ENCODE measurements at places on chromosomes 6 and 20.

DNA sequence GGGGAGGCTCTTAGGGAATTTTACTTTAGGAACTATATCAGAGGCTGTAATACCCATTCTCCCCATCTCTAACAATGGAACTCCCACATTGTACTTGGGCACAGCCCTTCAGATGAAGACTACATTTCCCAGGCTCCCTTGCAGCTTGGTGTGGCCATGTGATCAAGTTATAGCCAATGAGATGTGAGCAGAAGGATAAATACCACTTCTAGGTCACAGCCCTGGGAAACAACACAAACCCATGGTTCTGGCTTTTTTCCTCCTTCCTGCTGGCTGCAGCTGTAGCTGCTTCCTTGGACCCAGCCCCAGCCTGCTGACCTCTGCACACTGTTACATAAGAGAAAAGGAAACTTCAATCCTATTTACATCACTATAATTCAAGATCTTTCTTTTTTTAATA is 445.9 kb upstream of the JARID2 start:
- DNase-seq: peak; percentile 66

DNA sequence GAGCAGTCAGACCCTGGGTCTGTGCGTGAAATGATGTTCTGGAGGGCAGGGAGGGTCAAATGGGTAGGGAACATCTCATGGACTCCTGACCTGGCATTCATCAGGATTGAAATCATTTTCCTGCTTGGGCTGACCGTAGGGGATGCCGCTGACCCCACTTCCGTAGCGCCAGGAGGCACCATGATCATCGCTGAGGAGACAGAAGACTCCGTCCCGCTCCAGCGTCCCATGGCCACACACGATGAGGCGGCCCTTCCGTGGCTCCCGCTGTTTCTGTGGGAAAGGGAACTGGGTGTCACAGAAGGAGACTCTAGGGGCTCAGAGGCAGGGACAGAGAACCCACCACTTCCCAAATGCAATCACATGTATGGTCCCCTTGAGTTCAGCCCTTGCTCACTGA is 2.3 kb downstream of the NEU1 start:
- no peak for DNase-seq

DNA sequence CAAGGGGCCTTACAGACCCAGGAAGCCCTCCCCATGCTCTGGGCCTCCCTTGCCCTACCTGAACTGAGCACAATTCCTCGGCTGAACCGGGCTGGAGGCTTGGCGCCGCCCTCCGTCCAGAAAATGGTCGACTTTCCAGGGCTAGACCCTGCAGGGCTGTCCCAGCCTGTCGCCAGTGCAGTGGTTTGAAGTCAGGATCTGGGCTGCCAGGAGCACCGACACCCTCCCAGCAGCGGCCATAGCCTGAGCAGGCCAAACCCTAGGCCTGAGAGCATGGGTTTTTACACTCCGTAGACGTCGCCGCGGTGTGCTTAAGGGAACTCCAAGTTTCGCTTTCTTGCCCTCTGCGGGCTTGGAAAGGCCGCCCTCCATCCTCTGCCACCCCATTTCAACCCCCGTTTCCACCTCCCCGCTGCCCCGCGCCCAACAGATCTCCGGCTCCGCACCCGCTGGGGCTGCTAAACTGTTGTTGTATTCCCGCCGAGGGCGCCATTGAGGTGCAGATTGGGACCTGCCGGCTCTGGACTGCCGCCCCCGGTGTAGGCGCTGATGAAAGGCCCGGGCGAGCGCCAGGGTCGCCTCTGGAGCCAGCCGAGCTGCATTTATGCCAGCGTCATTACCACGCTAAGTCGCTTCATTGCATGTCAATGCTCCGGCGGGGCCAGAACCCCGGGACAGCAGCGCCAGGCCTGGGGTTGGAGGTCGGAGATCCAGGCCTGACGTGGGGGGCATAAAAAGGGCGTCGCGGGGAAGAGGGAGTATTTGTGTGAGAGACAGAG is 2.2 kb upstream of the TFAP2A start:
- DNase-seq: no peak

DNA sequence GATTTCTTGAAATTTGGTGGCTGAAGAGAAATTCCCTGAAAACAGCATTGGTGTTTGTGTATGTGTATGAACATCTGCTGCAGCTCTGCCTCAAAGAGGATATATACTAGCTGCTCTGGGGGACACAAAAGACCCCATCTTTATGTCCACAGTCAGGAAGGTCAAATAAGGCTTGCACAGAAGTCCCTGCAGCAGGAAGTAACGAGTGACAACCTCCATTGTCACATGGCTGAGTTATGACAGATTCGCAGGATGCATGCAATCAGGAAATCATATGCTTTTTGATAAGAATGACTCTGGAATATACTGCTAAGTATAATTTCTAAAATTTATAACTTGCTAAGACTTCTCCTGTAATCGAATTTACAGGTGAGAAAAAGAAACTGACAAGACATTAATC is 225.9 kb upstream of the CST7 start:
- DNase-seq: peak; percentile 26

DNA sequence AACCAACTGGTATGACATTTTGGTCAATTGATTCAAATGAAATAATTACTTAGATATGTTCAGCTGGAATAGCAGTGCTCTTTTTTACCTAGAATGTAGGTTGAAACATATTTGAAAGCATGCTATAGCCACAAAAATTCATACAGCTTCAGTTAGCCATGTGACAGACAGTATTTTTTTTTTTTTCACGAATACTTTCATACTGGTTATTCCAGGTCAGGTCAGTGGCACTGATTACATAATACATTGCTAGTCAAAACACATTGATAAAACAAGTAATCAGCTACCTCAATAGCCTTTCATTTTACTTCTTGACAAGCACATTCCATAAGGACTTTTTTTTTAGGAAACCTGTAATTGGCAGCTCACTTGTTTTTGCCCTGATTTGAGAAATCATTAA is 222.6 kb downstream of the EYA4 start:
- DNase-seq: no peak

GRCh38 chr6:3331971-3332370 is 73.2 kb downstream of the PSMG4 start:
- DNase-seq: no peak

DNA sequence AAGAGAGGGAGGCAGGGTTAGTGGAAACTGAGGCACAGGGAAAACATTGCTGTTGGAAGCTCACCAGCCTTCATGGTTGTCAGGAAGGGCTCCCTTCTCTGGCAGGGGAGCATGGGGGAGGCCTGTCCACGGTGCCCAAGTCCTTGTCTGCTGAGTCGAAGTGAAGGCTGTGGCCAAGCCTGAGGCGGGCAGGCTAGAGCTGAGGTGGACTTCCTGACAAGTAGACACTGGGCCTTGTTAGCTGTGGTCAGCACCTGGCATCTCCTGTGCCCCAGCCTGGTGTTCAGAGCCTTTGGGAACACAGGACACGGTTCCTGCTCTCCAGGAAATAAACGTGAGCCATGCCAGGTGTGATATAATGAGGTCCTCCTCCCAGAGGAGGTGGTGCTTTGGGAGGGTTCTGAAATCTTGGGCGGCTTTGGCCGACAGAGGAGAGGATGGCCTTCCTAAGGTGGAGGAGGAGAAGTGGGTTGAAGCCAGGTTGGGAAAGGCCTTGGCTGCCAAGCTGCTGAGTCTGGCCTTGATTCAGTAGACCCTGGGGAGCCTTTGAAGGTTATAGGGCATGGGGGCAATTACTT is 138.4 kb upstream of the RNF24 start:
- no peak for DNase-seq

- no peak for DNase-seq
These were observed 37.0 kb downstream of the RNF217 start for GRCh38 chr6:124999105-124999764.

GRCh38 chr6:56913285-56914074 is 41.4 kb upstream of the BEND6 start:
- no peak for DNase-seq

DNA sequence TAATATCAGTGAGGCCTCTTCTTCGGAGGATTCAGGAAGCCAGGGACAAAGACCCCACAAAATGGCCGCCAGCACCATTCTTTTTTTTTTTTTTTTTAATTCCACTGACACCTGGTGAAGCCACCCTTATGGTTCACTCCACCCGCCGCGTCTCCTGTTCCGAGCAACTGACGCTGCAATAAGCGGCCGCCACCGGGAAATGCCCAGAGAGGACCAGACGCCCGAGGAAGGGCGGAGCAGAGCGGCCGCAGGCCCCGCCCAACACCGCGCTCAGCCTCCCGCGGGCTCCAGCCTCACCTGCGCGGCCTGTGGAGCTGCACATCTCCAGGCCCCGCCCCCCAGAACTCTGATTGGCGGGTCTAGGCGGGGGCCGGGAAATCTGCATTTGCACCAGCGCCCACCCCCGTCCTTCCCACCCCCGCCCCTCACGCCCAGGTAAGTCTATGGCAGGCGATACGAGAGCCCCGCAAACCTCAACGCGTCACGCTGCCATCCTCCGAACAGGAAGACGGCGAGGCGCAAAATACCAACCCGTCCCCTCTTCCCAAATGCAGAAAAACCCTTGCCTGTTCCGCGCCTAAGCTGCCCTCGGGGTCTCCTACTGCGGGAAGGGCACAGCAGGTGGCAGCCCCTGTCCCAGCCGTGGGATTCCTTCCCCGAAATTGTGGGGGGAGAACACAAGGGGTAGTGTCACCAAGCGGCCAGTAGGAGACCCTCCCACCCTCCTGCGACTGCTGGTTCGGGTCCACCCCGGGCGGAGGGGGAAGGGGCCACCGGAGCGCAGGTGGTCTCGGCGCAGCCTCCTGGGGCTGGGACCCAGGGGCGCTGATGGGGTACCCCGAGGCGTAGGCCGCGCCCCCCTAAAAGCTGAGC is 960 bp downstream of the ATP9A start:
- DNase-seq: peak; percentile 76

DNA sequence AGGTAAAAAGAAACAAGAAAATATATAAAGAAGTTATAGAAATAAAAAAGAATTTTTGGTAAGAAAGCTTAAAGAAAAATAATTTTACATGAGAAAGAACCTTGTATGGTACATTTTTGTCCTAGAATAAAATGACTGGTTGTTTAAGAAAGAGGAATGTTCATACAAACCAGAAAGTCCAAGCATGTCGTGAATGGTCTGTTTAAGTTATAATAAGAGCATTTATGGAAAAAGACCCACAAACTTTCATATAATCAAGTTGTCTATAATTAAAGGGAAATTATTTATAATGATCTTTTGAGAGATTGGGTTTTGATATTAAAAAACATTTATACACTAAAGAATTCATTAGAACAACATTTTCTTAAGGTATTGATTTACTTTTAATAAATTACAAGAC is 27.8 kb upstream of the FAM110A start:
- no peak for DNase-seq

DNA sequence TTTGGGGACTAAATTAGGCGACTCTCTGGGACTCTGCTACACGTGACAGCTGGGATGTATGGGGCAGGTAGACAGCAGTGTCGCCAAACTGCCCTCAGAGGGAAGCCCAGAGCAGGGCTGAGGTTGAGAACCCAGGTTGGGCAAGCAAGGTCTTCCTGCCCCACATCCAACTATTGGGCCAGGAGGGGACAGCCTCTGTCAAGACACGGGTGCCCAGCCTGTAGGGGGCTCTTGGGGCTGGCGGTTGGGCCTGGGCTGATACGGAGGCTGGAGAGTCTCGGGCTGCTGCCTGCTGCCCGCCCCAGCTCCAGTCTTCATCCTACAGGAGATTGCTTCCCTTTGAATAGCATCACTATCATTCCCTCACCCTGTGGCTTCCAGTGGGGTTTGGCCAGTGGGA is 33.3 kb downstream of the CPNE5 start:
- no peak for DNase-seq

DNA sequence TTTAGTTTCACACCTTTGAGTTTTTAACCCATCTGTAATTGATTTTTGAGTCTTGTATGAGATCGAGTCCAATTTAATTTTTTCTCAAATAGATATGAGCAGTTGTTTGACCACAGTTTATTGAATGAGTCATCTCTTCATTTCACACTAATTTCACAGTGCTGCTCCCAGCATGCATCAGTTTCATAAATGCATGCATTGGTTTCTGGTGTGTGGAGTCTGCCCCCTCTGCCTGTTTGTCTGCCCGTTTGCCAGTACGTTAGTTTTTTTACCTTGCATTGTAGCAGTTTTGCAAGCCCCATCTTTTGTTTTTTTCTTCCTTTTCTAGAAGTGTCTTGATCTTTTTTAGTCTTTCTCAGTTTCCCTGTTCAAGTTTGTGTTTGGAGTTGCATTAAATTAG is 11.9 kb downstream of the SLX4IP start:
- DNase-seq: peak; percentile 80

GRCh38 chr6:32076321-32076809 is 32.8 kb downstream of the TNXB start:
- no peak for DNase-seq

GRCh38 chr6:46948699-46949098 is 27.0 kb upstream of the ADGRF5 start:
- no peak for DNase-seq

DNA sequence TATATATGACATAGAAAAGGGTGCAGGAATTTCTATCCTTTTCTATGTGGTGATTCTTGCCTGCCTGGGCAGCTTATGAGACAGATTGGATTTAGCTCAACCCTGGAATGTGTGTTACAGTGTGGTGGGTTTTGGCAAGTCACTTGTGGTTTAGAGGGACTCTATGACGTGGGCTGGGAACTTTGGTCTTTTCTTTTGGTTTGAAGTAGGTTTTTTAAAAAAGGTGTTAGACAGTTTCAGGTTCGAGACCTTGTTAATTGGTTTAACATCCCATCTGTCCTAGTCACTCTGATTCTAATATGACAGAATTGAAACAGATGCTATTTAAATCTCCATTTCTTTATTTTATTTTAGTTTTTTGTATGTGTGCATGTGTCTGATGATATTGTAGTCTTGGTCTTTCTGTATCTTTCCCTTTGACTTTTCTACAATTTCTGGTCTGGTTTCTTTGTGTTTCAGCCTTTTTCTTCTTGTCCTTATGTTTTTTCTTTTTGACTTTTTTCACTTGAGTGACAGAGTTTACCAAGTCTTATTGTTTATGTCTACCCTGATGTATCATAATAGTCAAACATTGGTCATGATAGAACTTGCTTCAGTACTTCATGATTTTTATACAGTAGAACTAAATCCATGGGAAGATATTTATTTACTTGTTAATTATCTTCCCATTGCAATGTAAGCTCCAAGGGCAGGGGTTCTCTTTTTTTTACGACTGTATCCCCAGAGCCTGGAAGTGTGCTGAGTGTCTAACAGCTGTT is 174.3 kb downstream of the CDKAL1 start:
- no peak for DNase-seq

GRCh38 chr20:57890202-57890800 is 180.5 kb upstream of the PMEPA1 start:
- no peak for DNase-seq
